ENCODE measurements at places on chromosomes 7 and 10. TPM values are rescaled to one million over a fixed set of nuclear protein-coding genes. Genes with fewer than 3 reads are reported as not detected.
A peak's percentile ranks its signal among the peaks of the same experiment; 100 is the strongest.

NPVF gene
- polyA plus RNA-seq = not detected

OR2A5 gene
- polyA plus RNA-seq = not detected

ADRB1 gene
- polyA plus RNA-seq = 33.4 TPM

GPR146 gene
- polyA plus RNA-seq = 17.3 TPM

SRRM3 gene
- 52.8 TPM for polyA plus RNA-seq

ANAPC16 gene
- polyA plus RNA-seq = 287 TPM

PNLIPRP2 gene
- polyA plus RNA-seq = not detected

TMEM26 gene
- polyA plus RNA-seq = 0.14 TPM

GRCh38 chr7:157408258-157409101, 71.7 kb downstream of the DNAJB6 start:
- peak; percentile 32 for DNase-seq

DNA sequence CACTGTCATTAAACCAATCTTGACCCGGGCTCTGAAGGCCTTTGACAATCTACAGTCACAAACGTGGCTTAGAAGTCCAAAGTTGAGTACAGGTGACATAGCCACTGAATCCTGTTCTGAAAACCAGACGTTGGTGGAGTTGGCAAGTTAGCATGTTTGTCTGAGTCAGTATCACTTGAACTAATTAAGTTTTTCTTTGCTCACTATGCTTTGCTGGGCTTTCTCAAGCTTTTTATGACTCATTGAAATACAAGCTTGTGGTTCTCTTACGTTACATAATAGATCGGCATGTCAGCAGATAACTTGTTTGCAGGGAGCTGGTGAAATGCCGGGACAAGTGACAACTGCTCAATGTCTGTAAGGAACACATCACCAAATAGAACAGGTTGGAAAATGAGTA, 53.8 kb downstream of the ARL5B start:
- no peak for DNase-seq

DNA sequence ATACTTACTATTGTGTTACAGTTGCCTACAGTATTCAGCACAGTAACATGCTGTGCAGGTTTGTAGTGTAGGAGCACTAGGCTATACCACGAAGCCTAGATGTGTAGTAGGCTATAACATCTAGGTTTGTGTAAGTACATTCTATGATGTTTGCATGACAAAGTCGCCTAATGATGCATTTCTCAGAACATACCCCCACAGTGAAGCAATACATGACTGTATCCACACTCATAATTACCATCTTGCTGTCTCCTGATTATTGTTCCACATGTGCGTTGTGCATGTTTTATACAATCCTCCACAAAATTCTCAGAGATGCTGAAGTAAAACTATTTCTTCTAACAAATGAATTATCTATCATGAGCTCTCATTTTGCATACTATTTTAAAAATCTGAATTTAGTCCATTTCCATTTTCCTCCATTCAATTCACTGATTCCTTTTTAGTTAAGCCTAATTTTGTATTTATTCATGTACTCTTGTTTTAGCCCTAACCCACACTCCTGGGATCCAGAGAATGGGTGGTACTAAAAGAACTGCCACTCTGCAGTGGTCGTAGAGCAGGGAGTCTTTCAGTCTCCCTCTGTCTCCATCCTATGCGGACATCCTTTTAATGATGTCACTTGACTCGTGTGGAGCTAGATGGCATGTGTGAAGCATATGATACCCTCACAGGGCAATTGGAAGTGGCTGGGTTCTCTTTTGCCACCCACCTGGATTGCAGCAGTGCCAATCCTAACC, 67.6 kb upstream of the CAV2 start:
- no peak for DNase-seq

- DNase-seq = no peak
These were observed 149.4 kb downstream of the DNAJB6 start for GRCh38 chr7:157486007-157486755.

- DNase-seq = no peak
These were observed 91.8 kb upstream of the KCNIP2 start for GRCh38 chr10:101935431-101935830.

DNA sequence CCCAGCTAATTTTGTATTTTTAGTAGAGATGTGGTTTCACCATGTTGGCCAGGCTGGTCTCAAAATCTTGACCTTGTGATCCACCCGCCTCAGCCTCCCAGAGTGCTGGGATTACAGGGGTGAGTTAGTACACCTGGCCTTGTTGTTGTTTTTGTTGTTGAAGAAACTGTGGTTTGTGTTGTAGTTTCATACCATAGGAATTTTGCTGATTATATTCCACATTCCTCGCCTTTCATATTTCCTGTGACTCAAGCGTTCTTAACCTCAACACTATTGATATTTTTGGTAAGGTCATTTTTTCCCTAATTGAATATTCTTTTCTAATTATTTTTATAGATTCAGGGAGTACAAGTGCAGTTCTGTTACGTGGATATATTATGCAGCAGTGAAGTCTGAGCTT, 16.7 kb downstream of the LIPF start:
- DNase-seq = no peak

DNA sequence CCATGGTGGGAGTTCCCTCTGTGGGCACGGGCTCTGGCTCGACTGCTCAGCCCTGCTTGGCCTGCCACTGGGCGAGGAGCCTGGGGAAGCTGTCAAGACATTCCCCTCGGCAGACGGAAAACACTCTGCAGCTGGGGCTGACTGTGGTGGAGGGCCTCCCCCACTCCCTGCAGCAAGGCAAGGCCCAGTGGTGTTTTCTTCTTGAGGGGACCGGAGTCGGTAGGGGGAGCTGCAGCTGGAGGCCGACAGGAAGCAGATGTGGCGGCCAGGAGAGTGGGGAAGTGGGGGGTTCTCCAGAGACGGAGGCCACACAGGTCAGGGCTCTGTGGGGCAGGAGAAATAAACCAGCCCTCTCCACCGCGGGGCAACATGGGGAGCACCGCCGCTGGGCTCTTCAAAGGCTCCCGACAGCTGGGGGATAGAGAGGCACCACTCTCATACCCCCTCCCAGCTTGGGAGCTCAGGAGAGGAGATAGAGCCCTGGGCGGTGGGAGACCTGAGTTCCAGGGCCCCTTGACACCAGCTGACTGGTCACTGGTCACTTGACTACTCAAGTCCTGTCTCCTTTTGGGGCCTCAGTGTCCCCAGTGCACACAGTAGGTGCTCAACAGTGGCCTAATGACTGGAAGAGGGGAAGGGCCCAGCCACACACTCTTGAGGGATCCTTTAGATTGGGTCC, 43.4 kb downstream of the PPIF start:
- DNase-seq = peak; percentile 16

DNA sequence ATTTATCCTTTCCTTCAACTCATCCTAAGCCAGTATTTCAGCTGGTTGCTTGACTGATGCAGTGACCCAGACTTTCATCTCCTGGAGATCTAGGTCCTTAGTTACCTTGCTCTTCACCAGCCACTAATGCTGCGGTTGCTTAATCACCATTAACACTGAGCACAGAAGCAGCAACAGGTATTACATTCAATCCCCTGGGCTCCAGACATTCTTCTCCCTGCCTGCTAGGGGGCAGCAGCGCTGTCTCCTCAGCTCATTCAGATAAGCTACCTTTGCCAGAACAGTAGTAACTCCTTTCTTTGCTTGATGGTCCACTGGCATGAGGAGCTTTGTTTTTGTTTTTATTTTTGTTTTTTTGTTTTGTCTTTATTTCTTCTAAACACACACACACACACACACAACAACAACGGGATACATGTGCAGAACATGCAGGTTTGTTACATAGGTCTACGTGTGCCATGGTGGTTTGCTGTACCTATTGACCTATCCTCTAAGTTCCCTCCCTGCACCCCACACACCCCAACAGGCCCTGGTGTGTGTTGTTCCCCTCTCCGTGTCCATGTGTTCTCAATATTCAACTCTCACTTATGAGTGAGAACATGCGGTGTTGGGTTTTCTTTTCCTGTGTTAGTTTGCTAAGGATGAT, 1043.2 kb upstream of the C7orf33 start:
- no peak for DNase-seq

GRCh38 chr10:77936697-77937567, 10.4 kb upstream of the DLG5 start:
- no peak for DNase-seq

All from right cardiac atrium (tissue), 5 donors.